ENCODE measurements at places on chromosomes 12 and 14.

DNA sequence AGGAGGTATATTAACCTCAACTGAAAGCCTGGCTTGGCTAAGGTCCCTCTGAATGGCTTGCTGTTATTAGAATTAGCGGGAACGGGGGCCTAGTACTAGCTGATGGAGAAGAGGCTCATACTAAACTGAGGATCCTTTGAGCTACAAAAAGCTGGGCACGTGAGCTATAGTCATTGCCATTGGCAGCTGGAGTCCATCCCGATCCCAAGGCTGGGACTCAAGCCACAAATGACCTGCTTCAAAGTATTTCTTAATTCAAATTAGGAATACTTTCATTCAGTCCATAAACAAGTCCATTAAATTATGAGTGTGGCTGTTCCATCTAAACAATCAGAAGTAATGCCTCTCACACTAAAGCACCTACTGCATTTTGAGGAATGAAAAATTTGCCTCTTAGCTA is 114.5 kb downstream of the DACT1 start:
- no peak for DNase-seq

- DNase-seq = no peak
These were observed 53.8 kb downstream of the VWF start for GRCh38 chr12:6070472-6071257.

DNA sequence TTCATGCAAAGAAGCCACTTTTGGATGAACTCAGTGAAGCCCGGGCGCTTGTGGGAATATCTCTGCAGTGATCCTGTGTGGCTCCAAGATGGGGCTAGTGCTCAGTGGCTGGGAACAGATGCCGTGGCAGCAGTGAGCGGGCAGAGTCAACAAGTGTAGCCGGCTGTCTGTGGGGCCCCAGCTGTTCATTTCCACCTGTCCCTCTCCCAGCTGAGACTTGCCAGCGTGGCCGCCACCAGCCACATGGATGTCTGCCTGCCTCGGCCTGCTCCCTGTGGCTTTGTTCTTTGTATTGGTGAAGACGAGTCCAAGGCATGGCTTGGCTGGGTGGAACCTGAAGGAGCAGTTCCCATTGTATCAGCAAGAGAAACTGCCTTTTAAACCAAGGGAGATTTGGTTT is 77.3 kb downstream of the NOS1 start:
- DNase-seq = no peak

GRCh38 chr12:20350026-20350425 is 18.3 kb upstream of the PDE3A start:
- no peak for DNase-seq

DNA sequence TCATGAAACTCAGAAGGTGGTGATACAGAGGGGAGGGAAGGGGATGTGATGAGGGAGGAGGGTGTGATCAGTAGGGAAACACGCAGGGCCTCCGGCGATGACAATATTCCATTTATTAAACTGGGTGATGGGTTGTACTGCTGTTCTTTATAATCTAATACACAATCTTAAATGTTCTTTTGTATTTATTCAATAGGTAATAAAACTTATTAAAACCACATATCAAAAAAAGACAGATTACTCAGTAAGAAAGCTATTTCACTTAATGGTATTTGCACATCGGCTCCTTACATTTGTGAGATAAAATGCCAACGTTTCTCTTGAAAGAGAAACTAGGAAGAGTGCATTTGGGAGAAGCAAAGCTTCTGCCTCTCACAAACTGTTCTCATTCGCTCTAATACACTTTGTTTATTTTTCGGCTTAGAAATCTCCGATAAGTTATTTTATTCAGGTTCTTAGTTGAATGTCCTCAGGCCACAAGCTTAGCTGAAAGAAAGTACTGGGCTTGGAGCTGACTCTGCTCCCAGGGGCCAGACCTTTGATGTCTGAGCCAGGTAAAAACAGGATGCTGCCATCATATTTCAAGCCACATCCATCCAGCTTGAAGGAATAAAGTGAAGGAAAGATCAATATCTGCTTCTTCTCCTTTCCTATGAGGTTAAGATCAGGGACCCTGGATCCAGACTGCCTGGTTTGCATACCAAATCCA is 17.5 kb downstream of the STON2 start:
- no peak for DNase-seq

- no peak for DNase-seq
These were observed 48.5 kb downstream of the TBK1 start for GRCh38 chr12:64500394-64500793.

GRCh38 chr14:103122947-103123633 is at the start of gene TNFAIP2:
Gene TNFAIP2 (plus strand): TSS chr14:103123461. CDS start chr14:103126458, 2,997 bp downstream.
- peak; percentile 70 for DNase-seq

DNA sequence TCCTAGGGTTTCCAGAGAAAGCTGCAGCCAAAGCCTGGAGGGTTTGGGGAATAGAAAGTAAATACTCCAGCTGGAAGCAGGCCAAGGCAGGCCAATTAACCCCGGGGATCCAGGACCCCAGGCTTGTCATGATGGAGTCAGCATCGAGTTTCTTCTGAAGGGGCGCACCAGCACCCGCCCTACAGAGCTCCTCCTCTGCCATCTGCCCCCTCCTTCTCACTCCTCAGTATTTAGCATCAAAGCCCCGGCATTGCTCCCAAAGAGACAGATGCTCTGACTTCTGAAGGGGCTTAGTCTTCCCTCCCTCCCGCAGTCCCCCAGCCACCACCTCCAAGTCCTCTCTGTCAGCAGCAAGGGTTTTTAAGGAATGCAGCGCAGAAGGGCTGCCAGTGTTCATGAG is 285.1 kb upstream of the NOS1 start:
- peak; percentile 92 for DNase-seq
